ENCODE measurements at places on chromosomes 3 and 15.

DNA sequence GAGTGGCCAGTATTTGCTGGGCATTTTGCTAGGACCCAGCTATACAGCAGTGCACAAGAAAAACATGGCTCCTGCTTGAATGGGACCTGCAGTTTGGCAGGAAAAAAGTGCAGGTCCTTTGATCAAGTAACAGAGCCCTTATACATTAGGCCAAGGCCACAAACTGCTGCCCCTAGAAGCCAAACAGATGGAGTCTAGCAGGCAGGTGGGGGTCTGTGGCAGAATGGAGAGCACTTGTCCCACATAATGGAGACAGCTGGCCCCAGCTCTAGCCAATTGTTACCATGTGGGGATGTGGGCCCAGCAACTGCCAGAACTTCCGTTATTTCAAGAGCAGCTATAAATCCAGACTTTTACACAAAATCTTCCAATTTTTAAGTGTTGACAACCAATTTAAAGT is 79.3 kb downstream of the SHQ1 start:
- no peak for DNase-seq

DNA sequence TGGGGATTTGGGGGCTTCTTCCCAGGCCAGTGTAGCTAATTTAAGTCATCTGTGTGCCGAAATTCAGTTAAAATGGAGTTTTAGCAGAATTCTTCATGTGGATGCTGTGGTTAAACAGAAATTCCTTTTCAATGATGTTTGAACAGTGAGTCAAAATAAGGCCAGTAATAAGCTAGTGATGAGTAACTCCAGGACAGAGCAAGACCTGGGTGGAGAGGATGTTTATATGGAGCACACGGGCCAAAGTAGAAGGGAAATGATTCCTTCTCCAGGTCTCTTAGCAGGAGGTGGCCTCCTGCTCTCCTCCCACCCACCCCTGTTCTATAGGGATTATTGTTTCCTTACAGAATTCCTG is 31.9 kb upstream of the UACA start:
- DNase-seq: peak; percentile 17

DNA sequence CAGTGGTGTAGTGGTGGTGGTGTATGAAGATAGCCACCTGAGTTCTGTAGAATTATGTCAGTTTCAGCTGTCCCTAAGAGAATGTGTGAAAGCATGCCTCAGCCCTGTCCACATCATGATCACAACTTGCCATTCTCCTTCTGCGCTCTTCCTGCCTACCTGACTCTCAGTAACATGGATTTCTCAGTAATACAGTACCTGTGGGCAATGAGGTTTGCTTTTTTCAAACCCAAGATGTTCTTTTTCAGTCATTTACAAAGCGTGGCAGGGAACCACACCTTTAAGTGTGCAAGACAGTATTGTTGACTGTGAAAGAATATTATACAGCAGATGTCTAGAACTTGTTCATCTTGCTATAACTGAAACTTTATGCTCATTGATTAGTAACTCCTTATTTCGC is 38.9 kb downstream of the PSMD6 start:
- no peak for DNase-seq

GRCh38 chr15:58019503-58020376 is 45.8 kb downstream of the ALDH1A2 start:
- no peak for DNase-seq

GRCh38 chr3:13425689-13426088 is 5.6 kb upstream of the NUP210 start:
- no peak for DNase-seq

DNA sequence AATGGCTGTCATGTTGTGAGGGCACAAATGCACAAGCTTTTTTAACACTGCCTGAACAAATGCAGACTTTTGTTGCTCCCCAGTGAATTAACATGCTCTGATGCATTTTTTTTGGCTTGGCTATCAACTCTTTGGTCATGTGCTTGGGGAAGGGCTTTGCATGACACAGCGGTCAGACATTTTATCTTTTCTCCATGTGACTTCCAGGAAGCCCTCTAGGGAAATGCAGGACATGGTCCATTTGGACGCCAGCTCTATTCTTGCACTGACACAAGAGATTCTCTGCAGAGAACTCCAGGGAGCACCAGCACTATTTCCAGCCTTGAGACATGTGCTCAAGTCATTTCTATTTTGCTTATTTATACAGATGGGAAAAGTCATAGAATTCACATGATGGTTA is 46.2 kb downstream of the NEK11 start:
- DNase-seq: peak; percentile 5

- no peak for DNase-seq
Measured at GRCh38 chr3:86890741-86891396, 100.1 kb downstream of the VGLL3 start.

DNA sequence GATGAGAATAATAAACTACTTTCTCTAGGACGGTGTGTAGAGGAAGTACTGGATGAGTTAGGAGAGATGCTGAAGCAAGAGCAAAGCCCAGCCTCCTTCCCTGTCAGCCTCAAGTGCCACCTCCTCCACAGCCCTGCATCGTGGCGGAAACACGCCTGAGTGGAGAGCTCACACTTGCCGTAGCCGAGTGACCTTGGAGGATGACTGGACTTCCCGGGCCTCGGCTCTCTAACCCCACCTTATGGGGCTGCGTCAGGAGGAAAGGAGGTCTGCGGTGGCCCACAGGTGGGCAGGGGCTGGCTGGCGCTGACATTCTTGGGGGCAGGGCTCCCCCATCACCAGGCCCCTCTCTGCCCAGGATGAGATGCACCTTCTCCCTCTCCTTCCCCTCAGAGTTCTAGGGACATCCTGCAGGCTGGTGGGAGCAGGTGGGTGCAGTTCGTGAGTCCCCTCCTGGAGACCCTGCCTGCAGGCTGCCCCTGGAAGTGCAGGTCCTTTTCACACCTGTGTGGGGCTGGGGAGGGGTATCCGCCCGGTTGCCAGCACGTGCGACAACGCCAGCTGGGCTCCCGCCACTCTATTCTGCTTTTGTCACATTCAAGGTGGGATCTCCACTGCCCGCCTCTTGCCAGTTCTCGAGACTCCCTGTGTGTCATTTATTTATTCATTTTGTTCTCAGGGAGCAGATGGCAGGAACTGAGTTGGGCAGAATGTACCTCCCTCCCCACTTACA is 175.2 kb downstream of the MEGF11 start:
- no peak for DNase-seq

DNA sequence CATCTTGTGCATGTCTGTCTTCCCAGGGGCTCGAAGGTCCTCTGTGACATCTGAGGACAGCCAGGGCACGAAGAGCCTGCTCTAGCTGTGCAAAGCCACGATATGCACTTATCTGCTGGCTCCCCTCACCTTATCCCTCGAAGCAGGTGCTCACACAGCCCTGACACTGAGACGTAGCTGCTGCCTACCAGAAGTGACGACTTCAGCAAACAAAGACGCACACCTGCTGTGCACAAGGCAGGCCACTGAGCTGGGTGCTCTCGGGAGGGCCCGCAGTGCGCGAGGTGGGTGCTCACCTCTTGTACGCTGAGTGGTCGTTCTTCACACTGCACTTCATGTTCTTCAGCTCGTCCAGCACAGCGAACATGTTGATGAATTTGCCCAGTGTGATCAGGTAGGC is 37.3 kb downstream of the CYFIP1 start:
- DNase-seq: no peak

- no peak for DNase-seq
Measured at GRCh38 chr3:154177406-154177805, 56.2 kb downstream of the ARHGEF26 start.

- DNase-seq: no peak
Measured at GRCh38 chr15:80530737-80531365, 126.7 kb downstream of the ARNT2 start.

- no peak for DNase-seq
Measured at GRCh38 chr3:171789759-171790505, 20.4 kb downstream of the PLD1 start.

GRCh38 chr3:33940149-33940548 is 141.7 kb downstream of the PDCD6IP start:
- DNase-seq: no peak

DNA sequence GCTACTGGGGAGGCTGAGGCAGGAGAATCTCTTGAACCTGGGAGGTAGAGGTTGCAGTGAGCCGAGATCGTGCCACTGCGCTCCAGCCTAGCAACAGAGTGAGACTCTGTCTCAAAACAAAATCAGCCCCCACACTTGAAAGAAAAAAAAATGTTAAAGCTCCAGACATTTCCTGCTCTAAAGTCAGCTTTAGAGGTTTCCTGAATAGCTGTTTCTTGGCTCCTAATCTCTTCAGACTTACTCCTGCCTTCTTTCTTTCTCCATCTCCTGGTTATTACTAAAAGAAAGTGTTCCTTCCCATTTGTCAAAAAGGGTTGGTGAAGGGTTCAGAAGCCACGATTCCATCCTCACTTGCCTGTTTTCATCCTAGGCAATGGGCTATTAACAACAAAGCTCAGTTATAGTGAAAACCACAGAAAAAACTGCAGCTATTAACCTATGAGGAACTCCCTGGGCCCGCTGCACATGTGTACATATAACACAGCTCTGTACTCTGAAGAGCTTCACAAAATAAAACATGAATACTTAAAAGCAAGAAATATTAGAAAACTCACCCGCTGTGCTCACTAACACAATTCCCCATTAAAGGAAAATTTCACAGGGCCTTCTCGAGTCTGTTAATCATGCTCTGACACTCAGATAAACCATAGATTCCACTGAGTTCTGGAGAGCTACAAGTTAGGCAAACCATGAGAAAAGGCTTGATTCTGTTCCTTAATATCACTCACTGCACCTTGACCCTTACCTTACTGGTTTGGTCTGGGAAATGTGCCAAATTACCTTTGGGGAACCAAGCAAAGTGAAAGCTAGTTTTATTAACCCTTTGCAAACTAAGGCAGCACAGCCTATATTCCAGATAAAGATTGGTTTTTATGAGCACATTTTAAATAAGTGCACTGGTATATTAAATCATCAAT is 89.9 kb upstream of the TSPAN3 start:
- peak; percentile 60 for DNase-seq

DNA sequence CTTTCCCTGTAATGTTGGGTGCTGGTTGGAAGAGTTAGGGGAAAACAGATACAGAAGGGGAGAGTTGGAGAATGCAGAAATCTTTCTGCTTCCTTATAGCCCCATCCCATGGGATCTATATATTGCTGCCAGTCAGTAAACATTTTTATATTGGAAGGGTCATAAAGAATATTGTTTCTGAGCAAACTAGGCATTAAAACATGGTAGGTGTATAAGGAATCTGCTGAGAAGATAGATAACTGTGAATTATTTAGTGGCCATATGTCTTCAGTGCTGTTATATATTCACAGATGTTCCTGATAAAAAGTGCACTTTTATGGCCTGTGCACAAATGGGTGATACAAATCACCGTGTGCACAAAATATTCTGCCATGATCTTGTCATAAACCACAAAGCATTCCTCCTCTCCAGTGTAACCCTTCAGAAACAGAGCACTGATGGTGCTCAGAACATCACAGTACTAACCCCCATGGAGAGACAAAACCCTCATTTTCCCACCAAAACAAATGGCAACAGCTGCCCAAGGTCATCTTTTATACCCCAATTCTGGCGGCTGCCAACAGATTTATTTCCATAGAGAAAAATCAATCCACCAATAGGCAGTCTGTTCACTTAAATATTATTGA is 269.3 kb downstream of the SLC9A9 start:
- no peak for DNase-seq

DNA sequence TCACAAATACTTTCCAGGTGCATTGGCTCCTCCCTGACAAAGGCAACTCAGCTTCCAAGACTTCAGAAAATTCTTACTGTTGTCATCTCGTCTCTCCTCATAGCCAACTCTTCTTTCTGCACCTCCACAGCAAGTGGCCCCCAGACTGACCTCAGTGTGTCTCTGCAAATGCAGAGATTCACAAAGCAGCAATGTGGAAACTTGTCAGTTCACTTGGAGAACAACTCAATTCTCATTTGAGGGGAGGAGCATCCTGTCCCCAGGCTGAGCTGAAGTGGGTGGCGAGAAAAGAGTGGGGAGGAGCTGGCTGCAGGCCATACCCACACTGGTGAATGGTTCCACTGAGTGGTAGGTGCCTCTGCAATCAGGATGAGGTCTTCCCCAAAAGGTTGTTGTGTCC is 248.7 kb upstream of the IL12A start:
- DNase-seq: no peak

DNA sequence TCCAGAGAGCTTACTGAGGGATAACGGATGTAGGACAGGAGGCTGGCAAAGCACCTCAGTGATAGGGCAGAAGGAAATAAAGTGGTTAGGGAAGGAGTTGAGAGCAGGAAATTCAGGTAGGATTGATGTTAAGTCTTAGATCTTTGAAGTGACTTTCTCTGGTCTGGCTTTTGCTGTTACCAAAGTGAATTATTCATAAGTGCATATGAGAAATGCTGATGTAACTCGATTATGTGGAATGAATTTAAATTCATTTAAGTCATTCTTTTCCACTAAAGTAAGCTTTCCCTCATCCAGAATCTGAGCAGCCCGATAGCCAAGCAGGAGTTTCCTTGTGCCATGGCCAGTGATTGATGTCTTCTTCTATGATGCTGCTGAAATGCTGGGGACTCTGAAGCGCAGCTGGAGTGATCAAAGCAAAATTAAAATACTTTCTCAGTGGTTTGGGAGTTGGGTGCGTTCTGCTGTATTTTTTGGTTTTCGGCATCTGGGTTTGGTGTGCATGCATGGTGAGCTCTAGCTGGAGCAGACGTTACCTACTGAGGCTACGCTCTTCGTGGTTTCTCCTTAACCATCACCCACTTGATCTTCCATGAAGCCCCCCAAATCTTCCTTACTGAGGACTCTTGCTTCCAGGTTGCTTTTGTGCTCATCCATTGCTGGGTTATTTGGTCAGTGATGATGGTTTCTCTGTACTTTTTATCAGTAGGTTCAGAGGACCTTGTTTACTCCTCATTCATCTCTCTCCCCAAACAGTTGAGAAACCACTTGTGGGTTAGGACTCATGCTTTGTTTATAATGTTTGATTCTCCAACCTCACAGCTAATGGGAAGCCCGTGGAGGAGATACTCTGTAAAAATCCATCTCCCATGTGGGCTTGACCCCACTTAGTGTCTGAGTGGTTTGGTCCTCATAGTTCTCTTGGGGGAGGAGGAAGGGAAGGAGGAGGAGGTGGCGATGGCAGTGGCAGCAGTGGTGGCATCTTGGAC is 72.5 kb downstream of the IGF1R start:
- no peak for DNase-seq

- DNase-seq: peak; percentile 29
Measured at GRCh38 chr3:111072031-111072921, 660 bp downstream of the NECTIN3 start.

GRCh38 chr3:111538681-111539083 is 3.3 kb upstream of the CD96 start:
- no peak for DNase-seq

- peak; percentile 49 for DNase-seq
Measured at GRCh38 chr15:63599401-63600000, 2.3 kb downstream of the FBXL22 start.
